Cerebellar cortex (tissue), 1 donor: ENCODE measurements at places on chromosomes 2 and 18.

DNA sequence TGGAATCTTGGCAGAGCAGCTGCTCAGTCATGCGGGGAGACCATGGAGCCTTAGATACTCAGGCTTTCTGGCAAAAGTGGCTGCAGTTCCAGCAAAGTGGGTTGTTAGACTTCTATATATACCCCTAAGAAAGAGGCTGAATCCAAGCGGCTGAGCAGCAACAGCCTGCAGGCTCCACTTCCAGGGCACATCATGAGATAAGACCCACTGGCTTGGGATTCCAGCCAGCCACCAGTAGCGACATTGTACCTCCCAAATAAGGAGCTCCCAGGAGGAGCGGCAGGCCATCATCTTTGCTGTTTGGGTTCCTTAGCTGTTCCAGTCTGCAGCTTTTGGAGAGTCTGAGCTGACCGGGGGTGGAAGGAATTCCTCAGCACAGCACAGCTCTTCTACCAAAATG is 150.3 kb upstream of the ST6GAL2 start:
- DNase-seq, result no peak

DNA sequence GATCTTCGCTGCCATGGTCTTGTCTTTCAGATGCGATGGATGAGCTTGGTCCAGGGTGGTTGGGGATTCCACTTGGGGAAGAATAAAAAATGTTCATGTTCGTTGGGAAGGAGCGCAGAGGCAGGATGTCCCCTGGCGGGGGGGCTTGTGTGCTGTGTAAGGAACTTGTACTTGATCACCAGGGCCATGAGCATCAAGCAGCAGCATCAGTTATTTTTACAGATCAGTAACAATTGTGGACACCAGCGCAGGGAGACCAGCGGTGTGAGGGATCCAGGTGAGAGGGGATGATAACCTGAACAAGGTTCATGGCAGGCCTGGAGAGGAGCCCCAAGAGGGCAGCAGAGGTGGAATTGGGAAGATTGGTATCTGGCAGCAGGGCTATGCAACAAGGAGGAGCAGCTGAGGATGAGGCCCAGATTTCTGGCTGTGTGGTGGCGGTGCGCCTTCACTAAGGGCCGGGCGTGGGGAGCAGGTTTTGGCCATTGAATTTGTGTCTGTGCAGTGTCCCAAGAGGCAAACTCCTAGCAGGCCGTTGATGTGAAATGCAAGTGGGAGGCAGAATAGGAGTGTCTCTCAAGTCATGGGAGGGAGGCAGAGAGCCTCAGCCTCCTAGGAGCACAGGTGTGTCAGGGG is 3.9 kb downstream of the CNNM3 start:
- peak; percentile 37 for DNase-seq

DNA sequence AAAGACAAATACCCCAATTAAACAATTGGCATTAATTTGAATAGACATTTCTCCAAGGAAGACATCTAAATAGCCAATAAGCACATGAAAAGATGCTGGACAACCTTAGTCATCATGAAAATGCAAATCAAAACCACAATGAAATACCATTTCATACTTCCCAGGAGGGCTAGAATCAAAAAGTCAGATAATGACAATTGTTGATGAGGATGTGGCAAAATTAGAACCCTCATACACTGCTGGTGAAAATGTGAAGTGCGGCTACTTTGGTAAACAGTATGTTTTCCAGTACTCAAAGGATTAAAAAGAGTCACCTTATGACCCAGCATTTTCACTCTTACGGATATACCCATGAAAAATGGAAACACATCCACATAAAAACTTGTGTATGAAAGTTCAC is 91.6 kb downstream of the FIGN start:
- DNase-seq, result no peak

DNA sequence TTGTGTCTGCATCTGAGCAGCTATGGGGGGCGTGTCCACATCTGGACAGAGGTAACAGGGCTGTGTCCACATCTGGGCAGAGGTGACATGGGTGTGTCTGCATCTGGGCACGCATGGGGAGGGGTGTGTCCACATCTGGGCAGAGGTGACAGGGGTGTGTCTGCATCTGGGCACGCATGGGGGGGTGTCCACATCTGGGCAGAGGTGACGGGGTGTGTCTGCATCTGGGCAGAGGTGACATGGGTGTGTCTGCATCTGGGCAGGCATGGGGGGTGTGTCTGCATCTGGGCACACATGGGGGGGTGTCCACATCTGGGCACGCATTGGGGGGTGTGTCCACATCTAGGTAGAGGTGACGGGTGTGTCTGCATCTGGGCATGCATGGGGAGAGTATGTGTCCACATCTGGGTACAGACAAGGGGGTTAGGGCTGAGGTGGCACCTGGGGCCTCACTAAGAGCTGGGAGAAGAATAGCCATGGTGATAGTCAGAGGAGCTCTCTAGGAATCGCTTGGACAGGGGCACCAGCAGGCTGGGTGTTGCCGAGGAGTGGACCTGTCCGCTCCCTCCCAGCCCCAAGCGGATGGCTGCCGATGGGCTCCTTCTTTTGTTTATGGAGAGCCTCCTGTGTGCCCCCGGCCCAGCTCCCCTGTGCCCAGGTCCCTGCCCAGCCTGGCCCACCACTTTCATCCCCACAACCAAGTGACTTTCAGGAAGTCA is 177.8 kb downstream of the EIPR1 start:
- DNase-seq, result no peak

GRCh38 chr18:77676910-77677309 is 427.3 kb downstream of the GALR1 start:
- no peak for DNase-seq

- DNase-seq, result no peak
Observed at GRCh38 chr2:240203788-240204270, 63.4 kb upstream of the OTOS start.

GRCh38 chr2:192148241-192148619 is 46.5 kb downstream of the TMEFF2 start:
- DNase-seq, result no peak

DNA sequence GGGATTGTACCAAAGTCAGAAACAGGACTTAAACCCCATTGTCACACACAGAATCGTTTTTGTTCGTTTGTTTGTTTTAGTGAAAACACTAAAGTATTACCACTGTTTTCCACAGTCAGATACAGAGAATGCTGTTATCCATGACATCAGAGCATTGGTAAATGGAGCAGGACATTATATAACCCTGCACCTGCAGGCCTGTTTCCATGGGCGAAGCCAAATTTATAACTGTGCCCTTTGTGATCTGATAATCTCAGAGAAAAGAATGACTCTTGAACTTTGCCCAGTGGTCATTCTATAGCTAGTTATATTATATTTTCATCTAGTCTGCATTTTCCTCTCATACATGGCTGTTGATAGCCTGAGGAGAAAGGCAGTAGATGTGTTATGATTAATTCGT is 217.6 kb downstream of the TMEM182 start:
- no peak for DNase-seq

GRCh38 chr2:227472265-227473121 is 537 bp downstream of the AGFG1 start:
- no peak for DNase-seq

GRCh38 chr18:46053368-46054095 is 18.5 kb downstream of the PSTPIP2 start:
- DNase-seq, result no peak

DNA sequence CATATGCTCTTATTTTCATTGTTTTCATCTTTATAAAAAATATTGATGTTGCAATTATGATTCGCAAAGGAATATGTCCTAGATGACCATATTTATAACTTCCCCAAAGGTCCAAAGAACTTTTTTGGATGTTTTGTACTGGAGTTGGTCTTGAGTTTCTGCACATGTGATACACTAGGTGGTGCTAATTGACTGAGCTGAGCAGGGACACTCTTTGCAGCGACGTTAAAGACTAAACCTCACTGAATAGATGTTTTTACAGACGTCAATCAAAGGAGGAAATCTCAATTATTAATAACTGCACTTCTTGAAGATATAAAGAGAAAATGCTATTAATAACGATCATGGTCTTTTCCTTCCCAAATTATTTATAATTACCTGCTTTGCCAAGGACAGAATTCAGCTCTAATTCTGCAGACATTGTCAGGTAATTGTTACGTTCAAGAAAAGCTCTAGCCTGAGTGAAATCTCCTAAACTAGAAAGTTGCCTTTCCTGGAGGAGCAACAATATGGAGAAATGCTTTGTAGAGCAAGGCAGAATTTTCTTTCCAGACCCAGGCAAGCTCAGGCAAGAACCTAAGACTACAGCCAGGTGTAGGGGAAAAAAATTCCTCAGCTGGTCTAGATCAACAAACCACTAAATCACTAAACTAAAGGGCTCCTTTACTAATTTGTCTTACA is 119.3 kb upstream of the RBBP8 start:
- peak; percentile 43 for DNase-seq

GRCh38 chr2:158202161-158202815 is 100.6 kb downstream of the UPP2 start:
- DNase-seq, result no peak

GRCh38 chr18:45102863-45103262 is 422.2 kb downstream of the SETBP1 start:
- no peak for DNase-seq

DNA sequence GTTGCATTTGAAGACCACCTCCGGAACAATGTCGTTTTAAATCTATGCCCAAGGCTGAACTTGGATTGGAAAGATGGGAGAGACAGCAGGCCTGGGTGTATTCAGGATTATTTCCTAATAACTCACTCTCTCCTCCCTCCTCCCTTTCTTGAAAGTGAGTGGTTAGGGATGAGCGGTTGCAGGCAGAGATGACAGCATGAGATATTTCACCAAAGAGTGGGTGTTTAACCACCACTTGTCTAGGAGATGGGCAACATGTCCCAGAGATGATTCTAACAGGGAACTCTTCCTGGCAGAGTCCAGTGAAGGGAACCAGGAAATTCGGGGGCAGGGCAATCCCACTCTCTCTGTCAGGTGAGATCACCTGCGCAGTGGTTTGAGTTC is 123.2 kb downstream of the KCTD1 start:
- no peak for DNase-seq

DNA sequence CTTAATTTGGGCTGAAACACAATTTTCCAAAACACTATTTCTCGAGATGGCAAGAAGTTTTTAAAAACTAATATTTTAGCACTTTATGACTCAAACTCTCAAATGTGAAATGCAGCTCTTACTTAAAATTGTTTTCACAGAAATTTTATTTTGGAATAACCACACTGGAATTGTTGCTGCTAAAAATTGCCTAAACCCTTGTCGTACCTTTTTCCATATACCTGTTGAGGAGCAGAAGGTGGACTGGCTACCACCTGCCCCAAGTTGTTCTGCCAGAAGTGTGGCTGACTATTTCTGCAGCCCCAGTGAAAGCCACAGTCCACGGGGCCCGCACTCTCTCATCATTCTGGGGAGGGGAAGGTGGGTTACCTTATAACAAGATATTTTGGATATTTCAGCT is 23.4 kb downstream of the TNFRSF11A start:
- no peak for DNase-seq

- DNase-seq, result no peak
Observed at GRCh38 chr2:215874418-215874817, 138.9 kb downstream of the MREG start.

DNA sequence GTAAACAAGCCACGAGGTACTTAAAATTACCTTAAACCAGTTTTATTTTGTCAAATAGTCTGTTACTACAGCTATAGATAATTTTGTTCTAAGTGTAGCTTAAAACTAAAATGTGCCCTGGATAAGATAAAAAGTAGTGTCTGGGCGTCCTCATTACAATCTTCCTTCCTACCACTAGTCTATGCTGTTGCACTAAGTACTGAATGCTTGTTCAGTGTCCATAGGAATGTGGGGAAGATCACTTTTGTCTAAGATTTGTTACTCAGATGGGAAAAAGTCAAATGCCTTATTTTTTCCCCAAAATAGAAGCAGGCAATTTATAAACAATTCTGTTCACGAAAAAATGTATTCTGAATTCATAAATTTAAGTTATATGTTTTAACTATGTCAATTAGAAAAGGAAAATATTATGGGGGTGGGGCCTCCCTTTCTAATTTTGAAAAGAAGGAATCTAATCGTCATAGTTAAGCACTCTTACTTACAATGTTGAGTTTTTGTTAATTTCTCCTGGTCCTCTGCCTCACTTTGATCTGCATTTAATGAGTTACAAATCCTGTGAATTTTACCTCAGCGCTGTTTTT is 140.4 kb upstream of the VRK2 start:
- peak; percentile 28 for DNase-seq

- DNase-seq, result no peak
Observed at GRCh38 chr2:147714582-147714981, 130.2 kb upstream of the ACVR2A start.

DNA sequence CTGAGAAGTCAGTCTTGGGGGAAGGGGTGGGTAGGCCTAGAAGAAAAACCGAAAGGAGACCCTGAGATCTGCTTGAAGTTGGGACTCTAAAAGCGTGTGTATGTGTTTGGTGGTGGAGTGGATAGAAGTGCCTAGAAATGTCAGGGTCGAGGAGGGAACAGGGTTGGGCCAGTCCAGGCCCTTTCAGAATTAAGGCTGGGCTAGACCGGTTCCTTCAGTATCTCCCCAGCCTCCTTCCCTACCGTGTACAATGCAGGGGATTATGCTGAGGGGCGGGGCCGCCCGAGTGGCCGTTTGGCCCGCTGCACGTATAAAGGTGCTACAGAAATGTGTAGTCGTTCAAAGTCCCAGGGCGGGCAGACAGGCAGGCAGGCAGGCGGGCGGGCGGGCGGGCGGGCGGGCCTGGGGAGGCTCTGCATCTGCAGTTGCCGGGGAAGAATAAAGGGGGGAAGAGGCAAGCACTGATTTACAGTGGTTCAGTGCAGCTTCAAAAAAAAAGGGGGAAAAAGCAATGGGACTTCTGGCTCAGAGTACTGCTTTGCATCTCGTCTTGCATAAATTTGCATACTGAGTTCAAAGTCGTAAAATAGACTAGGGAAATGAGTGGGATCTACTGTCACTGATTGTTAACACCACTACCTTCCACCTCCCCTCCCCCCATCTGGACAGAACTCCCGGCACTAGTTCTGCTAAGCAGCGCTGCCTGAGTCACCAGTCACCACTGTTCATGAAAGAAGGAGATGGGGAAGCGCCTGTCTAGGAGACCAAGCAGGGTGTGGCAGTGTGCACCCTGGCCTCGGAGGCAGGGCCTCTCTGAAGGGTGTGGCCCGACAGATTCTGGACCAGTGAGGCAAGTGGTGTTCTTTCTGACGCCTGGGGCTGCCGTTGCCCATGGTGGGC is 3.6 kb downstream of the IGFBP2 start:
- no peak for DNase-seq

DNA sequence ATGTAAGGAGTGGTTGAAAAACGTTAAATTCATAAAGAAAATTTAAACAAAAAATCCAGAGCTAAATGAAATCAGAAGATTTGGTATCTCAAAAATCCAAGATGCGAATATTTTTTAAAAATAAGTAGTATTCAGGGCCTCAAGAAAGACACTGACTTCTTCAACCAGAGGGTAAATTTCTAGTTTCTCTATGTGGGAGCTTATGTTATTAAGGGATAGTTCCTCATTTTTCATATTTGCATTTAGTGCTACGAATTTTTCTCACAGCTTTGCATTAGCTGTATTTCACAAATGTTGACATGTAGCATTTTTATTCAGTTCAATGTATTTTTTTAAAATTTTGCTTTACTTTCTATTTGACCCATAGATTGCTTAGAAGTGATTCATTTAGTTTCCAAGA is 454.7 kb downstream of the CBLN2 start:
- DNase-seq, result no peak

GRCh38 chr2:53131416-53131815 is 636.2 kb upstream of the CHAC2 start:
- DNase-seq, result no peak
